ENCODE measurements at places on chromosomes 3 and 15.

- no peak for DNase-seq
Observed at GRCh38 chr3:195238081-195238571, 32.8 kb downstream of the XXYLT1 start.

DNA sequence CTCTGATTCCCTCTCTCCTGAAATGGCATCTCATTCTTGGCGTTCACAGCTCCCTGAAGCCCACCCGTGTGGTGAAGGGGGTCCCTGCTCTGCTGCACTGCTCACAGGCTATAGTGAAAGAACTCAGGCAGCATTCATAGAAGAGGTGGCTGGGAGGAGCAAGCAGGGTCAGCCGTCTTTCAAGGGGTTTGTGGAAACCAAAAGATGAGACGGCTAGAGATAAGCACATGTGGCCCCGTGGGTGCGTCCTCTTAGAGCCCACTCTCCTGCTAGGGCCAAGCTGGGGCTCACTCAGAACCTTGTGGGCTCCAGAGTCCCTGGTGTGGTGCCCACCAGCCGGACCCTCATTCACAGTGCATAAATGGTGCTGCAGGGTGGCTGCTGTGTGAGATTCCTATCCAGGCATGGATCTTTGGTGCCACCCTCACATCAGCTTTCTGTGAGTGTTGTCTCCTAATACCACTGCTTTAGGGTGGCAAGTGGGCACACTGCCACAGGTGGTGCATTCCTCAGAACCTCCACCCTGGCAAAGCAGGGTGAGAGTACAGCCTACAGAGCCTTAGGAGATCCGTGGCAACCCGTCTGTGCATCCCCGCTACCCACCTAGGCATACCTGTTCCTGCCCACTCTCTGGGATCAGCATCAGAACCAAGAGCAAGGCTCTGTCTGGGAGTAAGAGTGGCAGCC is 11.2 kb upstream of the SEMA4B start:
- no peak for DNase-seq

GRCh38 chr3:188523291-188523690 is 369.3 kb downstream of the LPP start:
- no peak for DNase-seq

GRCh38 chr15:57059026-57059660 is 140.7 kb downstream of the TCF12 start:
- no peak for DNase-seq

DNA sequence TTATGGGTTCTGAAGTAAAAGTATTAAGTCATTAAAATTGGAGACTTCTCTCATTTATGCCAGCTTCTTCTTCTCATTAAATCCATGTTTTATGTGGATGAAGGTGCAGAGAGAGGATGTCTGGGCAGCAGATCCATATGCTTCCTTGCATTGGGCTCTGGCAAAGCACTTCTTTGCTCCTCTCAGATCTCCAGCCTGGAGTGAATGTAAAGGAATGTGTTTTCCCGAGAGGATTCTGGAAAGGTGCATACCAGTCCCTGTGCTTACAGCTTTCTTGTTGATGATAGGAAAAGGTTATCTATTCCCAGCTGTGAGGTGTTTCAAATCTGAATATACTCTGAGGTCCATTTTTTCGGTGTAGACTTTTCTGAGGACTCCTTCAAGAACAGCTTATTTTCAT is 79.9 kb upstream of the PEX5L start:
- no peak for DNase-seq

DNA sequence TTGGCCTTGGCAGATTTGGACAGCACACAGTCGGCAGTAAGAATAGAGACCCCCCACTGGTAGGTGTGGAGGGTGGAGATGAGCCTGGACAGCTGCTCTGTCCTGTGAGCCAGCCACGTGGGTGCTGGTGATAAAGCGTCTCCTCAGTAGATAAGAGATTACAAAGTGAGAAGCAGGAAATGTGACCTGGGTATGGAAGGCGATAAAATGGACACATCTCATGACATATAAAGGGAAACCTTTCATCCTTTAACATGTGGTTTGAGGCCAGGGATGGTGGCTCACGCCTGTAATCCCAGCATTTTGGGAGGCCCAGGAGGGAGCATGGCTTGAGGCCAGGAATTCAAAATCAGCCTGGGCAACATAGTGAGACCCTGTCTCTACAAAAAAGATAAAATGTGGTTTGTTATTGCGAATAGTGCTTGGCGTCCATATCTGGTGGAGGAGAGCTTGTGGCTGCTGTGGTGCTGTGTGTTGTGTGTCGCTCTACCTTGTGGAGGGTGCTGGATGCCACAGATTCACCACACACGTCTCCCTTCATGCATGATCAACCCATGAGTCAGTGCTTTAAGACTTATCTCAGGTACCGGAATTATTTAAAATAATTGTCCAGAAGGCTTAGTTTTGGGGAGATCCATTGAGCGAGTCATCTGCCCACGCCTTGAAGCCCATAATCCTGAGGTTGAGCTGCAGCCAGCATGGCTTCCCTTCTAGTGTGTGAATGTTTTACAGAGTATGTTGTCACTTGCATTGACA is 157.0 kb downstream of the GABRG3 start:
- no peak for DNase-seq

- no peak for DNase-seq
Observed at GRCh38 chr3:84965141-84965540, 6.4 kb downstream of the CADM2 start.

DNA sequence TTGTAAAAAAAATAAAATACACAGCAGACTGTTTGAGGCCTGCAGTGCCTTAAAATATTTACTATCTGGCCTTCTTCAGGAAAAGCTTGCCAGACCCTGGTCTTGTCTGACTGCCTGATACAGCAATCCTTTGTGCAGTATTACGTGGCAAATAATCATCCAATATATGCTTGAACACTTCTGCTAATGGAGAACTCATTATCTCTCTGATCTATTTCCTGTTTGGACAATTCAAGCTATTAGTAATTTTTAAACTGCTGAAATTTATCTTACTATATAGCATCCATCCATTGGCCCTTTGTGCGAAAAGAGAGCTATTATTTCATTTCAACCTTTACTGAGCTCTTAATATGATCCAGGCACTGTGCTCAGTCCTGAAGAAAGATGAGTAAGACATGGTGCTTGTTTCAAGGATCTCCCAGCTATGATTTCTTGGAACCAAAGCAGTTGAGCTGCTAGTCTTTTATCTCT is 15.9 kb downstream of the ATG7 start:
- no peak for DNase-seq

- peak; percentile 17 for DNase-seq
Observed at GRCh38 chr15:74826364-74826819, at the start of gene CPLX3. TSS of gene CPLX3 (plus strand) at chr15:74826627. CDS start at chr15:74826704, 77 bp downstream.

DNA sequence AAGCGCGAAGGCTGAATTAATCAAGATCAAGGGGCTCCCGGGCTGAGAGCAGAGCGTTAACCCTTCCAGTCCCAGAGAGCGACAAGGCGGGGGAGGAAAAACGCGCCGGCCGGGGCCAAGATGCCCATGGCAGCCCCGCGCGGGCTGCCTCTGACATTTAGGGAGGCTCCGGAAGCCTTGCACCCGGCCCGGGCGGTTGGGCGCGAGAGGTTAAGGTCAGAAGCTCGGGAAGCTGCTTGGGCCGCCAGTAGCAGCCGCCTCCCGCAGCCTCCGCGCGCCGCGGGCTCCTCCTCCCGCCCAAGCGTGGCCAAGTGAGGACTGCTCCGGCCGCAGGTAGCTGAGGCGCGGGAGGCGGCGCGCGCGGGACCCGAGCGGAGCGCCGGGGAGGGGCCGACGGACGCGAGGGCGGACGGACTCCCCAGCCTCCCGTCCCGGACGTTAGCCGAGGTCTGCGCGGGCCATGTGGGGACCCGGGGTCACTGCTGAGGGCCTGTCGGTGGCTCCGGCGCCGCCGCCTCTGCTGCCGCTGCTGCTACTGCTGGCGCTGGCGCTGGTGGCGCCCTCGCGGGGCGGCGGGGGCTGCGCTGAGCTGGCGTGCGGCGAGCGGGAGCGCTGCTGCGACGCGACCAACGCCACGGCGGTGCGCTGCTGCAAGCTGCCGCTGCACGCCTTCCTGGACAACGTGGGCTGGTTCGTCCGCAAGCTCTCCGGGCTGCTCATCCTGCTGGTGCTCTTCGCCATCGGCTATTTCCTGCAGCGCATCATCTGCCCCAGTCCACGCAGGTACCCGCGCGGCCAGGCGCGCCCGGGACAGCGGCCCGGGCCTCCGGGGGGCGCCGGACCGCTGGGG is at the start of gene C3orf80:
C3orf80 (plus strand) TSS at position 247 of the 850 bp plus-strand sequence; CDS start at position 461, 214 bp downstream.
- DNase-seq = no peak

GRCh38 chr3:134496471-134497071 is 10.7 kb downstream of the CEP63 start:
- no peak for DNase-seq

DNA sequence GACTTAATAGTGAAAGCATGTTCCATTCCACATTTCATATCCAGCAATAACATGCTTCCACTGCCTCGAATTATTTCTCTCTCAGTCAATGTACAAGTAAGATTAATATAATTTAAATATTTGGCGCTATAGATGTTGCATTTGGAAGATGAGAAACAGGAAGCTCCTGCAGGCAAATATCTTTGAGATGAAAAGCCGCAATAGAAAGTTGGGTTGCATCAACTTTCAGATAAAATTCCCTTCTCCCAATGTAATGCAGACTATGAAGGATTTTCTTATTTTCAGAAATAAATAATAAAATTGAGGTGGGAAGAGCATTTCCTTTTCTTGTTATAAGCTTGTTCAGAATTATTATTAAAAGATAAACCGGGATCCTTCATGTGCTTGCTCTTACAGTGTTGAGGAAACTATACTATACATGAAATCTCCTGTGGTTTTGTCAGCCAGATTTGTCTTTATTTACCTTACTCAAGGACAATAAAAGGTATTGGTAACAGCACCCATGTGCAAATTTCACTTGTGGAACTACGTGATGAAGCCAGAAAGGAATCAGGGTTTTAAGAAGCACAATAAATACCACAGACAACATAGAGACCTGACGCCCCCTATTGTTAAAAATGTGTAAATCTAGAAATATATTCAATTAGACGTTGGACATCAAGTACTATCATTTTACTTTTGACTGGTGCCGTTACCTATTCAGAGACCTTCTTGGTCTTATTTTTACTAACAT is 307.0 kb downstream of the ARPP21 start:
- no peak for DNase-seq

GRCh38 chr15:52224211-52224610 is 33.0 kb upstream of the GNB5 start:
- no peak for DNase-seq

DNA sequence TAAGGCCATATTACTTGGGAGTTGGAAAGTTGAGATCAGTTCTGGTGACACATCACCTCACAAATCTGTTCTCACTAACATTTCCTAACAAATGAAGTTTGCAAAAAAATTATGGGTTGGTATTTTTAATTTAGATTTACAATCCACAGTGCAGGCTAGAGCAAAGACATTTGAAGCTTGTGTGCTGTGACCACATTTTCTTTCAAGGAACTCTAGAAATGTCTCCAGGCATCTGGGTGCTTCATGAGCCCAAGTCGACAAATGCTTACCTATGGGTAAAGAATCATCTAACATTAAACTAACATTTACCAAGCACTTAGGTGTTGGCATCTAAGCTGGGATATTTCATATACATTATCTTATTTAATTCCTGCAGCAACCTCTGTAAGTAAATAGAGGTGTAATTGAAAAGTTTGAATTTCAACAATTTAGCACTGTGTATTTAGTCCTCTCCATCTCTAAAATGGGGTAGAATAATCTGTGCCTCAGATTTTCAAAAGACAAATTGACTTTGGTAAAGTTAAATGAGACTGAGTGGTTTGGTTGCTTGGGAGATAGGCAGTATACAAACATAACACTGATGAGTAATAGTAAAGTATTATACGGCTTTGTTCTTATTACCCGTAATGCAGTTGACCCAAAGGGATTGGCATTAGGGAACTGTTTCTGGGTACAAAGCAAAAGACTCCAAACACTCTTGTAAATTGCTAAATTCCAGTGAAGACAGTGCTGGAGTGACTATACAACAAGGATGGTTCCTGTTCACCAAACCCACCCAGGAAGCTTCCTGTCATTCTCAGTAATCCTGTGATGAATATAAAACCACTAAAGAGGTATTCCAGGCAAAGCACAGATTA is 162.5 kb downstream of the TPRG1 start:
- DNase-seq = no peak

GRCh38 chr3:140185375-140185774 is 250.4 kb downstream of the CLSTN2 start:
- no peak for DNase-seq

DNA sequence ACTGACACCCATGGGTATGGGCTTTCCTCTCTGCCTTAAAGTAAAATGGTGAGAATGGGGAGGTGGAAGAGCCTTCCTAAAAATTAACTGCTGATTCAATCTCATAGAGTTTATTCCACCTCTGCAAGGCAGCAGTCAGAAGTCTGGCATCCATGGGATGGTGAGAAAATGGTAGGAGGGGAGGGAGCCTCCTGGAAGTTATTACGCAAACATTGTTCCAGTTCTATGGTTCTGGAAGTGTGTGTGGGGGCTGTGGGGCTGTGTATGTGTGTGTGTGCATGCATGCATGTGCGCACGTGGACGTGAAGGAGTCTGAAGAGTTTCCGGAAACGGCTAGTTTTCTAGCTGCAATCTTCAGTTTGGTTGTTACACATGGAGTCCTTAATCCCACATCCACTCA is 177.6 kb downstream of the KCNAB1 start:
- no peak for DNase-seq

- no peak for DNase-seq
Observed at GRCh38 chr3:38566215-38566528, 70.0 kb downstream of the EXOG start.

DNA sequence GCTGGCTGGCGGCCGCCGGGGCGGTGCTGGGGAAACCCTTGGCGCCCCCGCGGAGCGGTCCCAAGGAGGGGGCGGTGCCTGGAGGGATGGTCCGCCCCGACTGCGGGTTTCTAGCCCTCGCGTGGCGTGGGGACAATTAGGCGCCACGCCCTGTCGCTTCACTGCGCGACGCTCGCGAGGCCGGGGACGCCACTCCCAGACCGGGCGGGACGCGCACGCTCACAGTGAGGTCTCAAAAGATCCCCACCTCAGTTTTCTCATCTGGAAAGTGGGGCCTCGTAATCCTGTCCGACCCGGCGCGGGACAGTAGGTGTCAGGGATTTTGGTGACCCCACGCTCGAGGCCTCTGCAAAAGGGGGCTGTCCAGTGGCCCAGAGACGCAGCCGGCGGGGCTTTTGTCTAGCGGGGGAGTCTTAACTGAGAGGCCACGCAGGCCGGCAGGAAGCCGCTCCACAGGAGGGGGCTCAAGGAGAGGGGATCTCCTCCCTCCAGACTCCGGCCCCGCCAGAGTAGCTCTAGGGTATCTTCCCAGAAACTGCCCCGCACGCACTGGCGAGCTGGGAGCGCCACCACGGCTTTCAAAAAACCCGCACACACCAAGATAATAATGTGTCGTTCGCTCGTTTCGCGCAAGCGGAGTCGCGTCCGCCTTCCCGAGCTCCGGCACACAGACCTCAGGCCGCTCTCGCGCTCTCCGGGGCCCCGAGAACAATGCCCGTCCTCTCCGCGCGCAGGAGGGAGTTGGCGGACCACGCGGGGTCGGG is 710 bp upstream of the CLK3 start:
- DNase-seq = peak; percentile 90

DNA sequence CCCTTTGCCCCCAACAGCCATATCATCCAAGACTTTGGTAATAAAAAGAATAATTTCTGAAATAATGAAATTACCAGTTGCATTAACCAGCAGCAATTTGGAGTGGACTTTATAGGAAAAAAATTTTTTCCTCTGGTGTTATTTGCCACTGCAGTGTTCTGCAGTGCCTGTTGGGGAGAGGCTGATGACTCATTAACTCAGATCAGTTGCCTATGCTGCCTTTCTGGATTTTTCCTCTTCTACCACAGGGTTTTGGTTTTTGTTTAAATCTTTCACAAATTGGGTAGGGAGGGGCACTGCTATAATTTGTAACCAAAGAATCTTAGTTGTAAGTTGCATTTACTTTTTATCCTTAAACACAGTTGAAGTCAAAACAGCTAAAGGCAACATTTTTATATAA is 22.7 kb downstream of the ATP6V1A start:
- no peak for DNase-seq

GRCh38 chr3:15385901-15386653 is 41.3 kb downstream of the METTL6 start:
- DNase-seq = no peak

Data from effector memory CD4-positive, alpha-beta T cell (primary cell).